ENCODE measurements at places on chromosomes 16 and 17.
A peak's percentile ranks its signal among the peaks of the same experiment; 100 is the strongest.

GRCh38 chr17:12078791-12079190 lies 58.1 kb downstream of the MAP2K4 start:
- no peak for DNase-seq

DNA sequence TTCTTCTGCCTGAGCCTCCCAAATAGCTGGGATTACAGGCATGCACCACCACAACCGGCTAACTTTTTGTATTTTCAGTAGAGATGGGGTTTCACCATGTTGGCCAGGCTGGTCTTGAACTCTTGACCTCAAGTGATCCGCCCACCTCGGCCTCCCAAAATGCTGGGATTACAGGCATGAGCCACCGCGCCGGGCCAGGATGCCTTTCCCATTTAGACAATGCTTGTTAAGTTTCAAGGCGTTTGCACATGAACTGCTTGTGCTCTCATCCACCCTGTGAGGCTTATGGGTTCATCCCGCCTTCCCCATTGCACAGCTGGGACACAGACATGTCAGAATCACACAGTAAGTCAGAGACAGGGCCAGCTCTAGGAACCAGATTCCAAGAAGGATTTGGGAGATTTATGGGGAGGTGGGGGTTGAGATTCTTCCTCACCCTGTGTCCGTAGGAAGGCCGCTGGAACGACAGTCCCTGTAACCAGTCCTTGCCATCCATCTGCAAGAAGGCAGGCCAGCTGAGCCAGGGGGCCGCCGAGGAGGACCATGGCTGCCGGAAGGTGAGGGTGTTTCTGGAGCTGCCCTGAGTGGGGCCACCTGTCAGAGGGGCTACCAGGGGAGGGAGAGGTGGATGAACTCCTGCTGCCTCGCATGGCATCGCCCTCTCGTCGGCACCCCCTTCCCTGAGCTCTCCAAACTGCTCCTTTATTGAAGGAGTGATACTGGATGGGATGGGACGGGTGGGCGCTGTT lies 46.3 kb downstream of the MRC2 start:
- DNase-seq = no peak

DNA sequence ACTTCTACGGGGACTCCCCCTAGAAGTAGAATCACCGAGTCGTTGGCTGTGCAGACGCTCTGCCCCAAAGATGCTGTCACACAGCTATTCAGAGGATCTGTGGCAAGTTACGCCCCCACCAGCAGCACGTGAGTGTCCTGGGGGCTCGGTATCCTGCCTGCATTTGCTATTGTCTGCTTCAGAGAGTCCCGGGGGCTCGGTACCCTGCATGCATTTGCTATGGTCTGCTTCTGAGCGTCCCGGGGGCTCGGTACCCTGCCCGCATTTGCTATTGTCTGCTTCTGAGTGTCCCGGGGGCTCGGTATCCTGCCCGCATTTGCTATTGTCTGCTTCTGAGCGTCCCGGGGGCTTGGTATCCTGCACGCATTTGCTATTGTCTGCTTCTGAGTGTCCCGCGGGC lies 23.8 kb upstream of the ZNF469 start:
- DNase-seq = no peak

- DNase-seq = no peak
These were observed 22.2 kb downstream of the SEC14L1 start for GRCh38 chr17:77163001-77163400.

DNA sequence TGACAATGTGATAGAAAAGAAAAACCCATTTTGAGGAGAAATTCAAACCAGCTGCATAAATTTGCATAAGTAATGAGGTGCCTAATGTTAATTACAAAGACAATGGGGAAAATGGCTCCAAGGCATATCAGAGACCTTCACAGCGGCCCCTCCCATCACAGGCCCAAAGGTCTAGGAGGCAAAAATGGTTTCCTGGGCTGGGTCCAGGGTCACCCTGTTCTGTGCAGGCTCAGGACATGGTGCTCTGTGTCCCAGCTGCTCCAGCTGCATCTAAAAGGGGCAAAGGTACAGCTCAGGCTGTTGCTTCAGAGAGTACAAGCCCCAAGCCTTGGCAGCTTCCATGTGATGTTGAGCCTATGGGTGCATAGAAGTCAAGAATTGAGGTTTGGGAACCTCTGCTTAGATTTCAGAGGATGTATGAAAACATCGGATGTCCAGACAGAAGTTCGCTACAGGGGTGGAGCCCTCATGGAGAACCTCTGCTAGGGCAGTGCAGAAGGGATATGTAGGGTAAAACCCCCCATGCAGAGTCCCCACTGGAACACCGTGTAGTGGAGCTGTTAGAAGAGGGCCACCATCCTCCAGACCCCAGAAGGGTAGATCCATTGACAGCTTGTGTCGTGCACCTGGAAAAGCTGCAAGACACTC lies 40.6 kb downstream of the IKZF3 start:
- DNase-seq = no peak

- DNase-seq = no peak
These were observed 1.3 kb downstream of the NLRC5 start for GRCh38 chr16:56990407-56991286.

DNA sequence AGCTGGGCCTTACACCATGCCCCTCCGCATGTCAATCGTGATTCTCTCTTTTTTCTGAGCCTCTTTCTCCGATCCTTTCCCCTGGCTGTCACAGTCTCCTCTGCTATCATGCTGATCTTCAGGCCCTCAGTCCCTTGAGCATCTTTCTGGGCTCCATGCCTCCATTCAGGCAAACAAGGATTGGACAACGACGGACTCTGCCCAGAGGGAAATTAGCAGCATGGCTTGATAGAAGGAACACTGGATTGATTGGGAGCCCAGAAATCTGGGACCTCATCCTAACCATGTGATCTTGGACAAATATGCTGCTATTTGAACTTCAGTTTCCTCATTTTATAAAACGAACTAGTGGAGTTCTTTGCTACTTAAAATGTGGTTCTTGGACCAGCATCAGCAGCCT lies 19.6 kb upstream of the PHF12 start:
- DNase-seq = peak; percentile 21

- DNase-seq = no peak
These were observed 16.2 kb upstream of the BMERB1 start for GRCh38 chr16:15418206-15418605.

DNA sequence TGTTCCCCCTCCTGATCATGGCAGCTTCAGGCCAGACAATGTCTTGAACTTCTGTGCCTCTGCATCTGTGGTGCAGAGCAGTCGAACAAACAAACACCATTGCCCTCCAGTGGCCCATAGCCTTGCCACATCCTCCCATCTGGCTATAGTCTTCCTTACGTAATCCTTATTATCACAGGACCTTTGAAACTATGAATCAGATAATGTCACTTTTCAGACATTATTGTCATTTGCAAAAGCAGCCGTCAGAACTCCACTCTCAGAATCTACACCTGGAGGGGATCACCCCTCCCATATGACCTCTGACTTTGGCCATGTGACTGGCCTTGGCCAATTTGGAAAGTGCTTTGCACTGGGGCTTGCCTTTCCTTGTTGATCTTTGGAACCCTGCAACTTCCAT lies 387.3 kb downstream of the MAF start:
- DNase-seq = no peak

DNA sequence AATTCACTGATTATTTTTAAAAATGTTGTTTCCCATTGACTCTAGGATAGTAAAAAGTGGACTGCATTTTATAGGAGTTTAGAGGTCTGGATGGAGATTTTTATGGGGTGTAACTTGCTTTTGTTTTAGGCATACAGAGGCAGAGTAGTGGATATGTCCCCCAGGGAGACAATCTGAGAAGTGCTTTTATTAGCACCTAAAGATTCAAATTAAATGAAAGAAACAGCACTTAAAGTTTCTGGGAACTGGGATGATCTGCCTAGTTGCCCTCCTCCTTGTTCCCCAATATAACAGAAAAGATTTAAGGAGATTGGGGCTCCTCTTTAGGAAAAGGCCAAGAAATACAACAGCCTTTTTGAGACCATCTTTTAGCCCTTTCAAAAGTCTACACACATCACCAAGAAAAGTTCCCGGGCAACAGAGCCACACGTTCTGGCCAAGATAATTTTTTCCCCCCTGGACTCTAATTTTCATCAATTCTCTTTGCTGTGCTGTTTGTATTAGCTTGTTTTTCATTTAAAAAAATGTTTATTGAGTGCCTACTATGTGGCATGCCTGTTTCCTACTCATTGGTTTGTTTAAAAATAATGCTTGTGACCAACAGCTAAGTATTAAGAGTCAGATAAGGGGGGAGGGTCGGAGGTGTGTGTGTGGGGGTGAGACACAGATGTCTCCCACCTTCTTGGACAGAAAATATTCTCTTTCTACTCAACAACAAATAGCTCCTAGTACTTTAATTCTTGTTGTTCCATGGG lies 2.5 kb upstream of the IGF2BP1 start:
- DNase-seq = no peak

- DNase-seq = no peak
These were observed 179.7 kb downstream of the RAB11FIP4 start for GRCh38 chr17:31570951-31571892.

- no peak for DNase-seq
These were observed 1.7 kb upstream of the STAT3 start for GRCh38 chr17:42389899-42390298.

GRCh38 chr16:56691885-56692284 lies 9.6 kb downstream of the MT1X start:
- no peak for DNase-seq

DNA sequence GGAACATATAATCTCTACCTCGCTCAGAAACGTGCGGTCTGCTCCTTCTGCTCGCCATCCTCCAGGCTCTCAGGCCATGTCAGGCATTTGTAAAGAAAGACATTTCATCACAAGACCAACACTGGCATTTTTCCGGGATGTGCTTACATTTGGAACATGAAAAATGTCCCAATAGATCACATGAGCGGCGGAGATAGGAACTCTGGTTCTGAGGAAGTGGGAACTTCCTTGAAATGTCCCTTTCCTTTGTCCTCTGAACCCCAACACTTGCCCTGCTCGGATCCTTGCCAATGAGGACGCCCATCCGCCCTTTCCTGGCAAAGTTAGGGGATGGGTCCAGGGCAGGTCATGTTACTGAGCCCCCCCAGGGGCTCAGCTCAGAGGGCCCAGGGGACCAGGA lies 130.5 kb downstream of the MAF start:
- no peak for DNase-seq

GRCh38 chr17:61619493-61619892 lies 28.5 kb upstream of the NACA2 start:
- no peak for DNase-seq

- no peak for DNase-seq
These were observed 33.7 kb downstream of the HNF1B start for GRCh38 chr17:37711113-37711512.

DNA sequence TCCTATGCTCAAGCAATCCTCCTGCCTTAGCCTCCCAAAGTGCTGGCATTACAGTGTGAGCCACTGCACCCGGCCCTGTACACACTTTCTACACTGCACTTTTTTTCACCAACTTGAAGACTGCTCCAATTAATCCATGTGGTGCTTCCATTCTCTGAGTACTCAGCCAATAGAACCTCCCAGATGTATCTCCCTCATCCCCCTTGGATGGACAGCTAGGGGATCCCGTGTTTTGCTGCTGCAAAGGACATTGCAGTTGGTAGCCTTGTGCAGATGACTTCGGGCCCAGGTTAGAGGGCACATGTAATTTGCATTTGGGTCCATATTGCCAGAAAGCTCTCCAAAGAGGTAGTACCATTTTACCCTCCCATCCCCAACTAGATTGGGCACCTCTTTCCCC lies 59.9 kb downstream of the SREBF1 start:
- no peak for DNase-seq

DNA sequence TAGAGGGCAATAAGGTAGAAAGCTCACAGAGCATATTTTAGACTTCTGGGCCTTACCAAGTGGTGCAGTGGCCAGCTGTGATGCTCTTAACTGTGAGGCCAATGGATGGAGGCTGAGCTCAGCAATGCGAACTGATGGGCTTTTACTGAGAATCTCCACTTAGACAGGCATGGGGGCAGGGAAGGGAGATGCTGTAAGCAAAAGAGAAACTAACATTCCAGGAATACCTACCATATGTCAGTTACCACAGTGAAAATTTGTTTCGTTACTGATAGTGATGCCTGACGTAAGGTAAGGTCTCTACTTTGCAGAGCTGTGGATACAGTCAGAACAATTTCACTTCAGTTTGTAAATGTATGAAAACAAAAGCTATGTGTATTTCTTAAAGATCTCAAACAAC lies 250.6 kb upstream of the ZFHX3 start:
- DNase-seq = no peak

DNA sequence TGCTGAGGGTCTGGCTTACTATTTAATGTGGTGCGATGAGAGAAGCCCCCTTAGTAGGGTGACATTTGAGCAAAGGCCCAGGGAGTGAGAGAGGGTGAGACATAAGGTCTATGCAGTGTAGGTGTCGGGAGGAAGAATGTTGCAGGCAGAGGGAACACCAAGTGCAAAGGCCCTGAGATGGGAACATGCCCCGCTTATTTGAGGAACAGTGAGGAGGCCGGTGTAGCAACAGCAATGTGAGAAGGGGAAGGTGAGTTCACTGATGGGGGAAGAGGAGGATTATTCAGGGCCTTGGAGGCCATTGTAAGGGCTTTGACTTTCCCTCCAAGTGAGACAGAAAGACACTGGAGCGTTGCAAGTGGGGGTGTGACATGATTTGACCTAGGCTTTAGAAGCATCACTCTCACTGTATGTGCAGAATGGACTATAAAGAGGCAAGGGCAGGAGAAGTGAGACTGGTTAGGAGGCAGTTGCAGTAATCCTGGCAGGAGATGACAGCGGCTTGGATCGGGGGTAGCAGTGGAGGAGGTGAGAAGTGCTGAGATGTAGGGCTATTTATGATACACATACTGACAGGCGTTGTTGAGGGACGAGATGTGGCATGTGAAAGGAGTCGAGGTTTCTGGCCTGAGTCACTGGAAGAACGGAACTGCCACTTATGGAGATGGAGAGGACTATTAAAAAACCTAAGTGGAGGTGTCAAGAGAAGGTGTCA lies 145.3 kb downstream of the SPECC1 start:
- DNase-seq = no peak
